ENCODE measurements at places on chromosomes 7 and 10. TPM values are rescaled to one million over a fixed set of nuclear protein-coding genes. Genes with fewer than 3 reads are reported as not detected.

The FERD3L gene
- not detected for total RNA-seq

The AQP1 gene
- total RNA-seq = 1,062 TPM

The JCAD gene
- total RNA-seq = 53.0 TPM

The GARIN1A gene
- 7.4 TPM for total RNA-seq

The SSC4D gene
- 0.58 TPM for total RNA-seq

The GPNMB gene
- 209 TPM for total RNA-seq

The CTTNBP2 gene
- 15.9 TPM for total RNA-seq

The NUTM2A gene
- total RNA-seq = 1.0 TPM

The ZNF853 gene
- 10.9 TPM for total RNA-seq

The EMX2 gene
- total RNA-seq = 1.5 TPM

- H3K4me1 ChIP-seq = no peaks in the 10 kb centered on the region
- H3K4me3 ChIP-seq = no peak overlapping the region
- DNase-seq = no peak
- no peaks in the 10 kb centered on the region for H3K36me3 ChIP-seq
Observed at GRCh38 chr7:7614018-7614741, 26.4 kb upstream of the UMAD1 start.

DNA sequence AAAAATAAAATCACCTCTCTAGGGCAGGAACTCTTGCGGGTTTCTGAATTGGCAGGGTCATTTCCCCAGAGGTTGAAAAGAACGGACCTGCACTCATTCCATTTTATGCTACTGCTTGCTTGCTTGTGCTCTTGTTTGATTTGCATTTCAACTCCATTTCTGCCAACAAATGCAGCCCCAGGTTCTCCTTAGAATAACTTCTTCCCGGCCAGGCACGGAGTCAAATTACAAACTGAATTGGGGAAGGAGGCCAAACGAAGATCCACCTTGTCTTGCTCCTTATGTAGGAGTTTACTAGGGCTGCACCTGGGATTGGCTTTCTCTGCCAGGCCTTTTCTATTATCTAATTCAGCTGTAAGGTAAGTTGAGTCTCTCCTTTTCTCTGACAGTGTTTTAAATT is 79.6 kb downstream of the HGF start:
- H3K27ac ChIP-seq = no peak overlapping the region
- no peaks in the 10 kb centered on the region for H3K36me3 ChIP-seq
- peaks cover 8% of the 10 kb centered on the region for H3K4me1 ChIP-seq
- no peak overlapping the region for H3K4me3 ChIP-seq
- DNase-seq = no peak

DNA sequence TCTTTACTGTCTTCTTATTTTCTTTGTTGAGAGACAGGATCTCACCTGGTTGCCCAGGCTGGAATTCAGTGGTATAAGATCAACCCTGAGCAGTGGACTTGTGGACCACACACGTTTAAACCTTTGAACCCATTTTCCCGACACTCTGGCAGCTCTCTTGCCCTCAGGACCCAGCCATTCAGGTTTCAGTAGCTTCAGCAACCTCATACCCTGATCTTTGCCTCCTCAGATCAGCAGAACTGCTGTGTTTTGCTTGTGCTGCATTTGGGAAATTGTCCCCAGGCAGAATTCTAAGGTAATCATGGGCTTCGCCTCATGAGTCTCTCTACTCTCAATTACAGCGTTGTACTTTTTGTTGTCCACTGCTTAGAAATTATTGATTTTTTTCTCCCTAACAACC is 317.6 kb upstream of the KIAA1217 start:
- H3K27ac ChIP-seq = no peak overlapping the region
- H3K4me3 ChIP-seq = no peak overlapping the region
- H3K36me3 ChIP-seq = no peaks in the 10 kb centered on the region
- H3K27me3 ChIP-seq = no peaks in the 10 kb centered on the region
- DNase-seq = no peak

DNA sequence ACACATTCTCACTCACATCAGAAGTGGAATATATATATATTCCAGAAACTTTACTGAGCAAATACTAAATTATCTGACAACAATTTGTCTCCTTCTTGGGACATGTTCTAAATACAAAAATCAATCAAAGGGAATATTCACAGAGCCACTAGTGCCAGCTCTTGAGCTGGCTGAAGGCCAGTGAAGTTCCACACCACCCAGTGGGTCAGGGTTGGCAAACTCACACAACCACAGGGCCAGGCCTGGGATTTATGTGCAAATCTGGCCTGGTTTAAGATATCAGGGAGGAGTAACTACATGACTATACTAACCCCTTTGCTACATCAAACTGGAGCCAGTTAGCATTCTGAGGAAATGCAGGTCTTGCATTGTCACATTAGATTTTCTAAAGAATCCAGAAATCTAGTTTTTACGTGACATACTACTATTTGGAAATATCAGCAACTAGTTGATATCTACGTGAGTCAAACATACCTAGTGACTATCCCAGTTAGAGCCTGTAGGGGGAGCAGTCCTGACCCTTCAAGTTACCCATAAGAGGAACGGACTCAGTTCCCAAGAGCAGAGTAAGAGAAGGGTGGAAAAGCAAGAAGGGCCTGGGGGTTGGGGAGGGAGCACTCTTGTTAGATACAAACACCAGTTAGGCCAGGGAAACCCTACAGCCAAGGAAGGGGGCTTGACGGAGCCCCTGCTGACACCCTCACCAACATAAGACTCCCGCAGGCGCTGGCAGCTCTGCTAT is 600.4 kb downstream of the KCNMA1 start:
- no peak overlapping the region for H3K4me3 ChIP-seq
- no peaks in the 10 kb centered on the region for H3K27me3 ChIP-seq
- DNase-seq = no peak
- H3K4me1 ChIP-seq = no peaks in the 10 kb centered on the region

DNA sequence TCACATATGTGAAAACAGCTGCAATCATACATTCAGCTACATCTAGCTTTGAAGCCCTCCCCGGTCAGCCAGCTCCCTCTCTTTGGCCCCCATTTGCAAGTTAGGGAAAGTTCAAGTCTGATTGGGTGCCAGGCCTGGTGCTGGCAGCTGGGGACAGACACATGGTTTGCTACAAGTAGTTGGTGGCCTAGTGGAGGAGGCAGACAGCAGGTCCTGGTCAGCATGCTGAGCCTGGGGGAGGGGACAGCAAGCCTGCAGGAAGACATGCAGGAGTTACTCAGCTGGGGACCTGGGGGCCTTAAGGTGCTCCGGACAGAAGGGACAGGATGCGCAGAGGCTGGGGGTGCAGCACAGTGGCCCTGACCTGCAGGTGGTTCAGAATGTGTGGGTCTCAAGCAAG is 956.9 kb upstream of the ZNF722 start:
- H3K4me1 ChIP-seq = no peaks in the 10 kb centered on the region
- H3K4me3 ChIP-seq = no peak overlapping the region
- no peak for DNase-seq
- no peaks in the 10 kb centered on the region for H3K27me3 ChIP-seq

DNA sequence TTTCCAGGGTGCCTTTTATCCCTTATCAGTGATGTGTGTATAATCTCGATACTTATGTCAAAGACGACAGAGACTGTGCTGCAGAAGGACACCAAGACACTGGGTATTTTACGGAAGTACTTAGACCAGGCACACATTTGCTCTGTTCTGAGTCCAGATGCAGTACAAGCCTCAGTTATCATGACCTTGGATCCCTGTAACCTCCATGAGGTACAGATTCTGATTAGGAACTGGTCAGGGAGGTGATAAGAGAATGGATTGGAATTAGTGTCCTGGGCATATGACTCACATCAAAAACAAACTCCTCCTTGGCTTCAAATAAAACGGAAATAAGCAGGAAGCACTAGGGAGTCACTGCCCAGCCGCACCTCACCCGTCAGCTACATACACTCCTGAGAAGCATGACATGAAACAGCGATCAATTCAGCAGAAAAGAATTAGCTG is 146.5 kb downstream of the SFMBT2 start:
- H3K4me1 ChIP-seq = no peaks in the 10 kb centered on the region
- no peak overlapping the region for H3K4me3 ChIP-seq
- no peaks in the 10 kb centered on the region for H3K36me3 ChIP-seq

GRCh38 chr7:127619681-127620405 is 1.9 kb upstream of the PAX4 start:
- DNase-seq = no peak
- H3K27me3 ChIP-seq = peaks cover 3% of the 10 kb centered on the region
- no peak overlapping the region for H3K4me3 ChIP-seq
- H3K36me3 ChIP-seq = no peaks in the 10 kb centered on the region
- no peak overlapping the region for H3K27ac ChIP-seq

DNA sequence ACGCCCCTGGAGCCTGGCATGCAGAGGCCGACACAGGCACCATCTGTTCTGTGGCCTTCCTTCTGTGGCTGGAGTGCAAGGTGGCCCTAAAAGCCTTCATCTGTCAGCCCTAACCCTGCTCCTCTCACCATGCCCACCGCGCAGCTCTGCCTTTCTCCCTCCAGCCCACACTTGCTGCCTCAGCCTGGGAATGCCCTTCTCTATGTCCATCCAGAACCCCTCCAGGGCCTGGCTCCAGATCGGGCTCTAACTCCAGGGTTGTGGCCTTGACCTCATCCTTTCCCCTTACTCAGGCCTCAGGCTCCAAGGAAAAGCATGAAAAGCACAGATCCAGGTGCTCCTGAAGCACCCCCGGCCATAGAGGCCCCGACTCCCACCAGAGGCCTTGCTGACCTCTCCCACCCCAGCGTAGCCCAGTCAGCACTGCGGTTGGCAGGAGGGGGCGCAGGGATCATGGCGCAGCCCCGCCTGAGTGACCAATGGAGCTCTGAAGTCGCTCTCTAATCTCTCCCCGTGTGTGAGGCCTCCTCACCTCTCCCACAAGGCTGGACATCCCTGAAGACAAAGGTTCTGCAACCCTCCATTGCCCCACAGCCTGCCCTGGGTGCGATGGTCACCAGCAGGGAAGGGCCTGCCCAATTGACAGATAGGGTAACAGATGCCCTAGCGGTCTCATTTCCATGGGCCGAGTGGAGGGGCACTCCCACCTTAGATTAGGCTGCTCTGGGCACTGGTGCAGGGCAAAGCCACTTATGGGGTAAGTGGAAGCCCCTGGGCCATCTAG is 9.2 kb downstream of the ZCCHC24 start:
- H3K4me3 ChIP-seq = no peak overlapping the region
- no peaks in the 10 kb centered on the region for H3K36me3 ChIP-seq
- no peaks in the 10 kb centered on the region for H3K4me1 ChIP-seq
- no peaks in the 10 kb centered on the region for H3K27me3 ChIP-seq
- DNase-seq = no peak

DNA sequence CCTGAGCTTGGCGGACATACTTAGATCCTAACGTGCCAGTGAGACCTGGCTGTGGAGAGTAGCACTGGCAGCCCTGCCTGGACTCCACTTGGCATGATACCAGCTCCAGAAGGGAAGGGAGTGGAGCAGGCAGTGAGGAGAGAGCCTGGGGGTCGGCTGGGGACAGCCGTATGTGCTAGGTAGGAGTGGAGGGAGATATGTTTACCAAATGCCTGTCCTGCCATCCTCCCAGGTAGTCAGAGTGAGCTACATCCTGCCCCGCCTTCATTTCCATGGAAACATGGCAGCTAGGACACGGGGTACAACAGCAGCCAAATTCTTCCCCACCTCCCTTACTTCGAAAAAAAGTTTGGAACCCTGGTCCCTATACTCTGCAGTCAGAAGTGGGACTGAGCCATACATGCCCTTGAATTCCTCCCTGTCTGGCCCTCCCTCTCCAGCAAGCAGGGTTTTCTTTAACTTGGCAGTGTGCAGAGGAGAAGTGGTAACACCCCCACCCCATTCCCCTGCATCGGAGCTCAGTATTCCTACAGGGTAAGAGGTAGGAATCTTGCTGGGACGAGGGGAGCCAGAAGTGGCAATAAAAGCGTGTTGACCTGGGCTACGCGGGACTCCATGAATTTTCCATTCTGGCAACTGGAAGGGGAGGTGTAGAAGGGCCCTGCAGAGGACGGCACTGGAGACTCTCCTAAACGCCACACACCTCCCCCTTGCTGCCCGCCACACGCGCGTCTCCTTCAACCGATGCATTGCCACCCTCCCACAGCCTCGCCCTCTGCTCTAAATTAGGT is 20.0 kb upstream of the SMO start:
- H3K4me1 ChIP-seq = no peaks in the 10 kb centered on the region
- H3K27ac ChIP-seq = no peak overlapping the region
- peak overlapping the region; percentile 27 for H3K4me3 ChIP-seq
- no peaks in the 10 kb centered on the region for H3K36me3 ChIP-seq

DNA sequence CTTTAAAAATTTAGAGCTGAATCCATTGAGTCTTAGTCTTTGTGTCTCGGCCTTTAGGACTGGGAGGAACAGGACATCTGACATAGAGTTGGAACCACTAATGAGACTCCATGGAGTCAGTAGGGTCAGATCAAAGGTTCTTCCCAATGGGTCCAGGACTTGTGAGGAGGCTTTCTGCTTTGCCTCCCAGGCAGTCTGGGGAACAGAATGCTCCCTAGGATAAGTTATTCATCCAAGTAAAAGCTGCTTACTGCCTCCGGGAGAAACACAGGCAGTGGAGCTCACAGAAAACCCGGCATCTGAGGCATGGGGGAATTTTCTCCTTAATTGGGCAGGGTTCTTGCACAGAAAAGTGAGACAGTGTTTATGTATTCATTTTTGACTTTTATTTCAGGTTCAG is 216.4 kb downstream of the SEC23IP start:
- DNase-seq = no peak
- H3K4me1 ChIP-seq = no peaks in the 10 kb centered on the region
- H3K36me3 ChIP-seq = no peaks in the 10 kb centered on the region

GRCh38 chr7:50556247-50556991 is 8.8 kb downstream of the DDC start:
- H3K27ac ChIP-seq = no peak overlapping the region

- H3K36me3 ChIP-seq = no peaks in the 10 kb centered on the region
- H3K27ac ChIP-seq = no peak overlapping the region
- H3K4me3 ChIP-seq = no peak overlapping the region
Observed at GRCh38 chr7:136053689-136054485, 76.7 kb upstream of the MTPN start.

DNA sequence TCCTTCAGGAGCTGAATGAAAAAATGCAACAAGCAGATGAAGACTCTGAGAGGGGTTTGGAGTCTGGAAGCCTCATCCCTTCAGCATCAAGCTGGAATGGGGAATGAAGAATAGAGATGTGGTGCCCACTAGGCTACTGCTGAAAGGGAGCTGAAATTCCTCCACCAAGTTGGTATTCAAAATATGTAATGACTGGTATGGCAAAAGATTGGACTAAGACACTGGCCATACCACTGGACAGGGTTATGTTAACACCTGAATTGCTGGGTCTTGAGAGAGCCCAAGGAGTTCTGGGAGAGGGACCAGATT is 5.4 kb downstream of the IFIT2 start:
- H3K36me3 ChIP-seq = no peaks in the 10 kb centered on the region
- no peaks in the 10 kb centered on the region for H3K27me3 ChIP-seq
- H3K4me1 ChIP-seq = peaks cover 5% of the 10 kb centered on the region
- peak overlapping the region; percentile 17 for H3K27ac ChIP-seq
- H3K4me3 ChIP-seq = no peak overlapping the region
